Activated T-cell treated with anti-CD3 and anti-CD28 coated beads for 24 hours (primary cell): ENCODE measurements at places on chromosomes 3 and 15.

DNA sequence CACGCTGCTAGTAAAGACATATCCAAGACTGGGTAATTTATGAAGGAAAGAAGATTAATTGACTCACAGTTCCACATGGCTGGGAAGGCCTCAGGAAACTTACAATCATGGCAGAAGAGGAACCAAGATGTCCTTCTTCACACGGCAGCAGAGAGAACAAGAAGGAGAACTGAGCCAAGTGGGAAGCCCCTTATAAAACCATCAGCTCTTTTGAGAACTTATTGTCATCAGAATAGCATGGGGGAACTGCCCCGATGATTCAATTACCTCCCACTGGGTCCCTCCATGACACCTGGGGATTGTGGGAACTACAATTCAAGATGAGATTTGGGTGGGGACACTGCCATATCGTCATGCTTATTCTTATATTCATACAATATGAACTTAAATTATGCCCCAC lies 49.0 kb downstream of the DUT start:
- DNase-seq = no peak

DNA sequence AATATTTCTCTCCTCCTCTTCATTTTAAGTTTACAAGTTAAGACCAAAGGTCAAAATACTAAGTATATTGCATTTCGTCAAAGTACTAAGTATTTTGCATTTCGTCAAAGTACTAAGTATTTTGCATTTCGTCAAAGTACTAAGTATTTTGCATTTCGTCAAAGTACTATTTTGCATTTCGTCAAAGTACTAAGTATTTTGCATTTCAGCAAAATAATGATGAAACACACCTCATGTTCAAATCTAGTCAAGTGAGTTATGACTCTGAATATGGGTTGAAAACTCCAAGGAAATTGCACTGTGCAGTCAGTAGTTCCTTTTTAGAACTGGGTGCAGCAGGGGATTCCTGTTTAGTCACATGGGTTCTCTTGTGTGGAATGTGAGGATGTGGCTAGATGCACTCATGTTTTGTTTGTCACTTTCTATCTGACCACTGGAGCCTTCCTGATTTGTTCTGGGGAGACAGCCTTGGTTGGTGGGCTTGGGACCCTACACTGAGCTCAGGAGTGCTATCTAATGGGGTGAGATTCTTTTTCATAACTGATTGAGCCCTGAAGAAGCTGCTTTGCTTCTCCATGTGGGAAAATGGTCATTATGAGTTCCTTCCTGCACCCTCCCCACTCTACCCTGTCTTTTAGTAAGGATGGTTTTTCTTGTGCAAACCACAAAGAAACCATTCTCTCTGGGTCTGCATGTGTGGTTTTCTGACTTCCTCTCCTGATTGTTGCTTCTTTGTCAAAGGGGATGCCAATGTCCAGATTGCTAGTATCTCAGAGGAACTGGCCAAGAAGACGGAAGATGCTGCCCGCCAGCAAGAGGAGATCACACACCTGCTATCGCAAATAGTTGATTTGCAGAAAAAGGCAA lies 73.4 kb downstream of the CCK start:
- no peak for DNase-seq

- no peak for DNase-seq
These were observed 15.2 kb downstream of the ARPP21 start for GRCh38 chr3:35654476-35654875.

- no peak for DNase-seq
These were observed 212.2 kb downstream of the GABRG3 start for GRCh38 chr15:27183201-27183600.

DNA sequence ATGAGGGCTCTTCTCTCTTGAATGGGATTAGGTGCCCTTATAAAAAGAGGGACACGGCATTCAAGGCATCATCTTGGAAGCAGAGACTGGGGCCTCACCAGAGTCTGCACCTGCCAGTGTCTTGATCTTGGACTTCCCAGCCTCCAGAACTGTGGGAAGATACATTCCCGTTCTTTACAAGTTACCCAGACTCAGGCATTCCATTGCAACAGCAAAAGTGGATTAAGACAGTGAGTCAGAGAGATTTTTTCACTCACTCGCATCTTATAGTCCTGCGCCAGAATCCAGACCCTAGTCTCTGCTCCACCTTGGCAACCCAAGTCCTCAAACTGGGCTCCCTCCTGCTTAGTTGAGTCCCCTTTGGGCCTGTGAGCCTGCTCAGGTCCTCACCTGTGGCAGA lies 2.7 kb downstream of the LCTL start:
- DNase-seq = no peak
